Stimulated activated CD8-positive, alpha-beta memory T cell treated with anti-CD3 and anti-CD28 coated beads, Interleukin-4, amount 100 ng/mL, for 4 hours (primary cell): ENCODE measurements at places on chromosomes 5 and 9.

GRCh38 chr5:150532996-150533395 is 25.1 kb downstream of the NDST1 start:
- no peak for DNase-seq

- no peak for DNase-seq
Measured at GRCh38 chr9:132982458-132982857, 4.0 kb downstream of the GFI1B start.

- DNase-seq: no peak
Measured at GRCh38 chr5:67181648-67182221, 14.9 kb downstream of the CD180 start.

DNA sequence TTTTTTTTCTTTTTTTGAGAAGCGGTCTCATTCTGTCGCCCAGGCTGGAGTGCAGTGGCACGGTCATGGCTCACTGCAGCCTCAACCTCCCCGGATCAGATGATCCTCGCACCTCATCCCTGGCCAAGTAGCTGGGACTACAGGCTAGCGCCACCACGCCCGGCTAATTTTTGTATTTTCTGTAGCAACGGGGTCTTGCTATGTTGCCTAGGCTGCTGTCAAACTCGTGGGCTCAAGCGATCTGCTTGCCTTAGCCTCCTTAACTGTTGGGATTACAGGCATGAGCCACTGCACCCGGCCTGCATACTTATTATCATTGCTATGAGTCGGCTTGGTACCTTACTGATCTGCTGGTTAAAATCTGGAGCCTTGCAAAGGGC is 790 bp upstream of the IARS1 start:
- DNase-seq: no peak

- DNase-seq: no peak
Measured at GRCh38 chr5:59976342-59976741, 82.8 kb upstream of the PDE4D start.

DNA sequence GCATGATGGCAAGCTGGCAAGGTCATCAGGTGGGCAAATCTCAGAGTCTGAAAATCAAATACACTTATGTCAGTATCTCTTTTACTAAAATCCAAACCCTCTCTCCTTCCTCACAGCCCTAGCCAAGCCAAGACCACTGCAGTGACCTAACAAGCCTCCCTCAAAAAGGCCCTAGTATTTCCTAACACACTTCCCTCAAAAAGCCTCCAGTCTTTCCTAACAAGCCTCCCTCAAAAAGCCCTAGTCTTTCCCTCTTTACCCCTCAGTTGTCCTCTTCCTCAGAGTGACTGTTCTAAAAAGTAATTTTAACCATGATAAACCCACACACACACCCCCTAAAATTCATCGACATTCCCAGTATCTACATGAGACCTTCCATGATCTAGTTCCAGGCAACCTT is 140.0 kb downstream of the CDK5RAP2 start:
- DNase-seq: no peak

- DNase-seq: no peak
Measured at GRCh38 chr5:2582106-2582505, 169.4 kb downstream of the IRX2 start.

- DNase-seq: no peak
Measured at GRCh38 chr9:134871697-134872340, 8.8 kb upstream of the FCN2 start.

DNA sequence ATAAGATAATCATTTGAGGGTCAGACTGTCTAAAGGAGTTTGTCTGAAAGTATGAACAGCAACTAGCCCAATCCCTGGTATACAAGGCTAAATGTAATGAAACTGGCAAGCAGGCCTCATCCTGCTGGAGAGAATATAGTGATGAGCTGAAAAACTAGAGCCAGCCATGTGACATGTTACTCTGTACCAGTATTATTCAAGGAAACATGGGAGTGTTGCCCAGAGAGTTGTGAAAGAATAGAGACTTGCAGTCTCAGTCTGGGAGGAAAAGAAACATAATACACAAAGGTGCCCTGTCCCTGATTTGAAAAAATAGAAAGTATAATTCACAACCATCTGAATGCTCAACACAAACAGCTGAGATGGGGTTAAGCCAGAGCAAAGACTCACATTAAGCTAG is 37.9 kb upstream of the HTR1A start:
- DNase-seq: no peak

- DNase-seq: no peak
Measured at GRCh38 chr5:37198842-37199241, 50.3 kb downstream of the CPLANE1 start.

GRCh38 chr9:38119560-38120236 is 50.7 kb upstream of the SHB start:
- DNase-seq: no peak

GRCh38 chr5:10126900-10127299 is 122.8 kb downstream of the ATPSCKMT start:
- no peak for DNase-seq

DNA sequence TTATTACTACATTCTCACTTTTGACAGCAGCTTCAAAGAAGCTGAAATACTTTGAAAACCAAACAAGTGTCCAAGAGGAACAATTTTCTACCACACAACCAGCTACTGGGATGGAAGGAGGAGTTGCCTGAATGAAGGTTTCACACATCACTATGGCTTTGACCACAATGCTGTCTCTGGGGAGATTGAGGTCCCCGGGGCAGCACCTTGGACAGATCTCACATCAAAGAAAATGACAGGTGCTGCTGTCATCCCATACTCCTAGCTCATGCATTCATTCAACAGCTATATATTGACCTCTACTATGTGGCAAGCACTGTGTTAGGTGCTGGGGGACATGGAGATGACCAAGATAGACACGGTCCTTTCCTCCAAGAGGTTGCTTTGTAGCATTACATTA is 233.2 kb upstream of the RASEF start:
- no peak for DNase-seq

GRCh38 chr5:179822444-179822990 is 1.8 kb downstream of the SQSTM1 start:
- DNase-seq: no peak

GRCh38 chr9:90903766-90904424 is 102.3 kb downstream of the SYK start:
- DNase-seq: no peak

DNA sequence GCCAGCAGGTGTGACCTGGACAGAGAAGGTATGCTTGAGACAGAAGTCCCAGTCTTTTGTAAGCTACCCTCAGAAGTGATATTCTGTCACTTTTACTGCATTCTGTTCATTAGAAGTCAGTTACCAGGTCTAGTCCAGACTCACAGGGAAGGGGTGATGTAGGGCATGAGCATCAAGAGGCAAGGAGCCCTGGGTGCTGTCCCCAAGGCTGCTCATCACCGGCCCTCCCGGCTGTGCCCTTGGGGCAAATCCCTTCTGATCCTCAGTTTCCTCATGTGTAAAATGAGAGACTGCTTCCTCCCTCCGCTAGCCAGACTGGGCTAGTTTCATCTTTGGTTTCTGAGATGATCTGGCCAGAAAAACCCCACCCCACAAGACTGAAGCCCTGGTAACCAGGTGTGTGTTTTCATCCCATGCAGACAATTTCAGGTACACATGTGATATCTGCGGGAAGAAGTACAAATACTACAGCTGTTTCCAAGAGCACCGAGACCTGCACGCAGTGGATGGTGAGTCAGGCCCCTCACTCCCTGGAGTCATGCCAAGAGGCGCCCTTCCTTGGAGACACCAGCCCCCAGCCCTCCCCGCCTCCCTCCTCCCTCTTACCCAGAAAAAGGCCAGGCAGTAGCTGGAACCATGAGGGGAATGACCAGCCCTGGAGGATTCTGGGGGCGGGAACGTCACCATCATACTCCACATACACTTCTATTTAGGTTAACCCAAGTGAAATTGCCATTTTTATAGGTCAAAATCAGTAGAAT is 71.0 kb downstream of the AMBP start:
- DNase-seq: no peak
